Mesothelial cell of epicardium (in vitro differentiated cells): ENCODE measurements at places on chromosomes 12 and 14.

DNA sequence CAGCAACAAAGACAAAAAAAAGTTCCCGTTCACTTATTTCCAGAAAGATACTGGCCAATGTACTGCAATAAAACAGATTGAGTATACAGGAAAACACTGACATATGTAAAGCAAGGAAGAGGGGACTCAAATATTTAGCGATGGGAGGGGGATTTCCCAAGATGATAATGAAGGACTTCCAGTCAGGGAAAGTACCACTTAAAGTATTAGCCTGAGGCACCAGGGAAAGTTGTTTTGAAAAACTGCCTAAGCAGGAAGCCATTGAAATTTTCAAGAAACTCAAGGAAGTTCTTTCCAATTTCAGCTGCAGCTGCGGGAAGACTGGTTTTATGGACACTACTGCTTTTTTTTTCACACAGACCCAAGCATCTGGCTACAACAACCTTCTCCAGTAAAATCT lies 1007.4 kb upstream of the NOVA1 start:
- no peak for DNase-seq

- DNase-seq = peak; percentile 60
Observed at GRCh38 chr14:24368562-24369252, 723 bp downstream of the NFATC4 start.

- DNase-seq = no peak
Observed at GRCh38 chr12:29306266-29306665, 74.7 kb downstream of the ERGIC2 start.

- DNase-seq = peak; percentile 89
Observed at GRCh38 chr14:105489542-105490266, 1.3 kb upstream of the TEDC1 start.

GRCh38 chr14:39398382-39398781 lies 33.9 kb downstream of the FBXO33 start:
- DNase-seq = no peak
